Stimulated activated CD4-positive, alpha-beta T cell treated with anti-CD3 and anti-CD28 coated beads, TNF-alpha, amount 100 ng/mL, for 1 hour (primary cell): ENCODE measurements at places on chromosomes 13 and 19.

DNA sequence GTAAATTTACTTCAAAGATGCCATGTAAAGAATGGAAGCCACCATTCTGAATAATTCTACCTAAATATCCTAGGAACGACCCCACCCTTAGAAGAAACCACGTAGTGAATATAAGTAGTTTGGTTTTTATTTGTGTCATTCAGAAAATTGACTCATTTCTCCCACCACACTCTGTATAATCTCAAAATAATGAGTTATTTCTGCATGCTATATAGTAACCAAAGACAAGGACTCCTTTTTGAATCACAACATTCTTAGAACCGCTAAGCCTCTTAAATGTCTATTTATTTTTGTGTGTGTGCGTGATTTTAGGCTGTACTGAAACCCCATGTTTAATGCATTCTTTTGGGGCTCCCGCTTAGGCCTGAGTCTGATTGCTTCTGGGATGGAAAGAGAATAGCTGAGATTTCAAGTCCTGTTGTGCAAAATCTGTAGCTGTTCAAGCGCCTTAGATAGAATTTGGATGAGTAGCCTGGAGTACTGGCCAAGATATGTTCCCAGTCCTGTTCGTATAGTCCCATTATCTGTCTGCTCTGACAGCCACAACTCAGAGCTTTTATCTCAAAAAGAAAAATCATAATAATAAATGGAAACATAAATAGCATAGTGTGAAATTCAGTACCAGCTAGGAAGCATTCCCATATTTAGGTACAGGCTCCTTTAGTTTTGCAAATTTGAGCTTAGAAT, 532.4 kb upstream of the NBEA start:
- no peak for DNase-seq

GRCh38 chr19:7393939-7394730, 45.4 kb downstream of the ARHGEF18 start:
- no peak for DNase-seq

DNA sequence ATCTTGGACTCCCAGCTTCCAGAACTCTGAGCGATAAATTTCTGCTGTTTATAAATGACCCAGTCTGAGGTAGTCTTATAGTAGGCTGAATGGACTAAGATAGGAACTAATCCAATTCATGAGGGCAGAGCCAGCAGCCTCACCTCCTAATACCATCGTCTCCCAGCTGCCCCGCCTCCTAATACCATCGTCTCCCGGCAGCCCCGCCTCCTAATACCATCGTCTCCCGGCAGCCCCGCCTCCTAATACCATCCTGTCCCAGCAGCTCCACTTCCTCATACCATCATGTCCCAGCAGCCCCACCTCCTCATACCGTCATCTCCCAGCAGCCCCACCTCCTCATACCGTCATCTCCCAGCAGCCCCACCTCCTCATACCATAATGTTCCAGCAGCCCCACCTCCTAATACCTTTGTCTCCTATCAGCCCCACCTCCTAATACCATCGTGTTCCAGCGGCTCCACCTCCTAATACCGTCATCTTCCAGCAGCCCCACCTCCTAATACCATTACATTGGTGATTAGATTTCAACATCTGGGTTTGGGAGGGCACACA, 2.4 kb upstream of the ARGLU1 start:
- no peak for DNase-seq

DNA sequence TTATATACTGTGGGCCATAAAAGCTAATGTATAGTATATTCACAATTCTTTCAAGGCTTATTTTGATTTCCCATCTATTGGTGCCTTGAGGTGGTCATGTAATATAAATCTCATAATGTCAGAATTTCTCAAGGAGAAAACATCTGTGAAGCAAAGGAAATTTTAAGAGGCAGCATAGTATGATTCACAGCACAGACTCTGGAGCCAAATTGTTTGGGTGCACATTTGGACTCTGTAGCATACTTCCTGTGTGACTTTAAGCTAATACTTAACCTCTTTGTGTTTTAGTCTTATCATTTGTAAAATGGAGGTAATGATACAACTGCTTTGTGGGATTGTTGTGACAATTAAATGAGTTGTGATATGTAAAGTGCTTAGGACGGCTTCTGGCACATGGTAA, 67.6 kb downstream of the PIBF1 start:
- no peak for DNase-seq

GRCh38 chr19:58466089-58466759, 656 bp upstream of the ZNF324 start:
- DNase-seq: no peak

DNA sequence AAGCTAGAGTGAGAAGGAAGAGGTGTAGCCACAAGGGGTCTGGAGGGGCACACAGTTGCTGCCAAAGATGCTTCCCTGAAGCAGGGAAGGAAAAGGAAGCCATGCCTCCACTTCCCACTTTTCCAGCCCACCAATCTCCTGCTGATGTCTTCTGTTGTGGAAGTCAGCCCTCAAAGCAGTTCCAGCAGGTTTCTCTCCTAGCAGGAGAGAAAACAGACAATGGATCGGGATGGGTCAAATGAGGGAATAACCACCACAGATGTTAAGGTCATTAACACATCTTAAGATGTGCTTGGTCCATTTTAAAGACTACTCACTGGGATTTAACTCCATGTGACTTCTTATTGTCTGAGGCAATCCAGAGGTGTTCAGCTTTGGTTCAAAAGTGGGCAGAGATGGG, 284.1 kb upstream of the SOX21 start:
- no peak for DNase-seq

GRCh38 chr13:43664700-43665191, 122.0 kb downstream of the ENOX1 start:
- DNase-seq: no peak

GRCh38 chr13:64740493-64740892, 2489.6 kb downstream of the PCDH9 start:
- DNase-seq: no peak

DNA sequence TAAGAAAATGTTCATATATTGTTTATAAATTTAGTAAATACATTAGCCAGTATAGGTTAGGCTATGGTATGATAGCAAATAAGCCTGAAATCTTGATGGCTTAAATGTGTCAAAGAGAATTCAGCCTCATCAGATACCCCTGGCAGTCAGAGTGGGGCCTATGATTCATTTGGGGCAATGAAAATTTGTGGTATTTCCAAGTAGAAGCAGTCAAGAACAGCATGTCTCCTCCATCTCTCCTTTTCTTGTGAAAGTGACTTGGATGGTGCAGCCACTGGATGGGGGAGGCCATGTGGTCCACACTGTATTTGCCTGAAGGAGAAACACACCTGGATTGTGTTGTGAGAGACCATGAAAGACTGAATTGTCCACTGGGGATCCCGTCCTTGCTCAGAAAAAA, 82.7 kb downstream of the DLEU7 start:
- DNase-seq: no peak

DNA sequence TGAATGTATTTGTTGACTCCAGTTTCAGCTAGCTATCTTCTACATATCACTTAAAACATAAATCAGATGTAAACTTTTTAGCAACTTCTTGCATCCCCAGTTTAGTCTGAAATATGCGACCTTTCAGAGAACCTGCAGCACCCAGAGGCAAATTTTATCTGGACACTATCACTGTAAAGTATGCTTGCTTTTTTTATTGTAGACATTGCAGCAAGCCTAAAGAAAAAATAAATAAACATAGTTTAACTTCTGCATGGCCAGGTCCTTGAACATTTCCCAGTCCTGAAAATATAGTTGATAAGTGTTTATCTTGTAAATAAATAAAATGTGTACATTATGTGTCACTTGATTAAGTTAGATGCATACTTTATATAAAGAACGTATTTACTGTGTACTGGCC, 1829.4 kb downstream of the PCDH9 start:
- no peak for DNase-seq

DNA sequence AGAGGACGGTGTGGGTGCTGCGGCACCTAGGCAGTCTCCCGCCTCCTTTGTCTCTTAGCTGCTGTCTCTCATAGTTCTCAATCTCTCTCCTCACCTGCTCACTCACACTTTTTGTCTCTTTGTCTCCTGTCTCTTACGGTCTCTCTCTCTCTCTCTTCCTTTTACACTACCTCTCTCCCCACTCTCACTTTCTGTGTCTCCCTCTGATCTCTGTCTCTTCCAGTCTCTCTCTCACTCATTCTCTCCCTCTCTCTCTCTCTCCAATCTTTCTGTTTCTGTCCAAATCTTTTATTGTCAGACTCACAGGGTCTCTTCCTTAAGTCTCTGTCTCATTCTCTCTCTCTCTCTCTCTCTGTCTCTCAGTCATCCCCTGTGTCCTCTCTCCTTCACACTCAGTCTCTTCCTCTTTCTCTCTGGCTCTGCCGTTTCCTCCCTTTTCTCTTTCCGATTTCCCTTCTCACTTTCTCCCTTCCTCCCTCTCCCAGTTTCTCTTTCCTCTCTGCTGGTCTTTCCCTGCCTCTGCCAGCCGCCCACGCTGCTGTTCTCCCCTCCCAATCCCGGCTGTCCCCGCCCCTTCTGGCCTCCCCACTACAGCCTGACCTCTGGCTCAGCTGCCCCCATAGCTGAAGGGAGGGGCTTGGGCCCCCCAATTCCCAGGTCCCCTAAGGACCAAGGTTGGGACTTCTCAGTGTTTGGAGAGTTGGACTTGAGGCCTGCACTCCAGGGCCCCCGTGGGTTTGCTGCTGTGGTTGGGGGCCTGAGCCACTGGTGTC, at the start of gene PLEKHA4:
PLEKHA4 (minus strand) TSS at position 504 of the 773 bp plus-strand sequence. CDS start 997 bp downstream, outside the sequence.
- DNase-seq: no peak

- no peak for DNase-seq
Observed at GRCh38 chr13:93227280-93227877, 772 bp downstream of the GPC6 start.

- DNase-seq: no peak
Observed at GRCh38 chr13:30907121-30907861, 1.2 kb downstream of the MEDAG start.

DNA sequence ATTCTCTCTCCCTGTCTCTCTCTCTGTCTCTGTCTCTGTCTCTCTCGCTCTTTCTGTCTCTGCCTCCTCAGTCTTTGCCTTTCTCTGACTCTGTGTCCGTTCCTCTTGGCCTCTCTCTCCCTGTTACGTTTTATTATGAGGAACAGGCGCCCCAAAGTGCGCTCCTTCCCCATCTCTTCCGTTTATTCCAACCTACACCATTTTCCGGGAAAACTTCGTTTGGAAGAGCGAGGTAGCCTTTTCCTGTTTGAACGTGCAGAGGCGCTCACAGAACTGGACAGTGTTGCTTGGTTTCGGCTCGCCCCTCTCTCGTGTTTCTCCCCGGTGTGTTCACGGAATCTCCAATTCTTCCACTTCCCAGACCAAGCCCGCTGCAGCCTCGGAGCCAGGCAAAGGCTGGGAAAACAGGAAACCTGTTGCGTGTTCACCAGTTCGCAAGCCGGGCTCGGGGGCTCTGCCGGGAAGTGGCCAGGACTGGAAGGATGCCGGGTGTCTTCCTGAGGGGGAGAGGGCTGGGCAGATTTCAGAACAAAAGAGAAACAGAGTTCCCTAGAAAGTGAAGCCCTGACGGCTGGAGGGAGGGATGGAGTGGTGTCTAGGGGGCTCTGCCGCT, 605 bp downstream of the TMEM255B start:
- DNase-seq: no peak

DNA sequence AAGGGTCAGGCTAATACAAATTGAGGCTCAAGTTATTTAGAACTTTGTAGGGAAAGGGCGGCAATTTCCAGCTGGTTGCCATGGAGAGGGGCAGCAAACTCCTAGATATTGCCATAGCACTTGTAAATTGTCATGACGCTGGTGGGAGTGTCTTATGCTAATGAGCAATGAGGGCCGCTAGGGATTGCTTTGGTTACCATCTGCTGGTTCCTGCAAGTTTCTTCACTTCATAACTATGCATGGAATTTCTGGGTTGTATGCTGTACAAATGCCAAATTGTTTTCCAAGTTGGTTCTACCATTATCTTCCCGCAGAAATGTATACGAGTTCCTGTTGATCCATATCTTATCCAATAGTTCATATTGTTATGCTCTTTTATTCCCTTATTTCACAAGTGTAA, 1339.4 kb downstream of the EFNB2 start:
- no peak for DNase-seq

DNA sequence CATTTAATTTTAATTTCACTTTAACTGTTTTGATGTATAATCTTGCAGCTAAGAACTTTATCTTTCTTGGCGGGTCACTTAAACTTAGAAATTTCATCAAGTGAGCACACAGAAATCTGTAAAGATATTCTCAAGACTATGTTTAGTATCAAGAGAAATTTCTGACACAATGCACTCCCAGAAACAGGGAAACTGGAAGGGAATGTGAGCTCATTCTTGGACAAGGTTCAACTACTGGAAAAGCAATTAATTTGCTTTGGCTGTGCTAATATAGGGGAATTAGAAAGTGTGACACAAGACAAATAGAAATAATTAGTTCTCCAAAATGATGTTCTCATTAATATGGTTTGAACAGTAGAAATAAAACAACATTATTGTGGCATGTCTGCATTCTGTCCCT, 402.3 kb downstream of the DACH1 start:
- no peak for DNase-seq

DNA sequence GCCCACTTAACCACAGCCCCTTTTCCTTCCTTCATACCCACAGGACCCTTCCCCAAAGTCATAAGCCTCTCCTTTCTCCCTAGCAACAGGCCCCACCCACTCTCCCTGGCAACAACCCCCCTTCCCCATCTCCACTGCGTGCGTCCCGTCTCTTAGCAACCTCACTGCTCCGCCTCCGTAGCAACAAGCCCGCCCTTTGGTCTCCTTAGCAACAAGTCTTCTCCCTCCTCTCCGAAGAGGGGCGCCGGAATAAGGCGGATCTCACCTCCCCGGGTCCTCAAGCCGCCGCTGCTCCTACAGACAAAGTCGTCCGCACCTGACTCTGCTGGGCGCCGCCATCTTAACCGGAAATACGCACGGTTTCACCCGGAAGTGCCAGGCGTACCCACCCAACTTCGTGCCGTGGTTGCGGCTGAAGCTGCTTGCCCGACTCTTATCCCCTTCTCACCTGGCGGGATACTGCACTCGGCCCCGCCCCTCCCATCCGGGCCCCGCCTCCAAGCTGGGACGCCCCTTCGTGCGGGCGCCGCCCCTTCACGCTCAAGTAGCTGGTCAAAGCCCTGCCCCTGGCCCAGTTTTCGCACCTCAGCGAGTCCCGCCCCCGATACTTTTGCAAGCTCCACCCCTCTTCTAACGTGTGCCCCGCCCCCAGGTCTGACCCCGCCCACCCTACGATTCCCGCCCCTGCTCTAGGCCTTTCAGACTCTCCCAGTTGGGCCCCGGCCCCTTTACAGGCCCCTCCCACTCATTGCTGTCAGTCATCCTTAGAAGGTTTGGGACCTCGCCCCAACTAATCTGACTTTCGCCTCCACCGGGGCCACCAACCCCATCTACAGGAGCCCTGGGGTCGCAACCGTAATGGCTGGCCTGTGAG, at the start of gene HSPBP1:
HSPBP1 (minus strand) TSS at position 341 of the 874 bp plus-strand sequence. CDS start 502 bp downstream, outside the sequence.
- DNase-seq: peak; percentile 85

DNA sequence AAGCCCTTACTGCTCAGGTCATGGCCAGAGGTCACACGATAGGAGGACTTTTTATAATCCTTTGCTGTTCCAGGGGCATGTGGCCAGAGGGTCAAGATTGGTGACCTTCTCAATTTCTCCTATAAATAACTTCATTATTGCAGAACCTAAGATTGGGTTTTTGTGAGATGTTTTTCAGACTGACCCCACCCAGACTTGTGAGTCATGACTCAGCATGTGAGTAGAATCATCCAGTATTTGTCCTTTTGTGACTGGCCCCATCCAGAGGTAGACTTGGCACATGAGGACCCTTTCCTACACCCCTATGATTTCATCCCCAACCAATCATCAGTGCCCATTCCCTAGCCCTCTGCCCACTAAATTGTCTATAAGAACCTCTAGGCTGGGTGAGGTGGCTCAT, 84.5 kb upstream of the ABCC4 start:
- DNase-seq: no peak

GRCh38 chr13:98500963-98501421, 75.9 kb downstream of the STK24 start:
- DNase-seq: no peak
